ENCODE measurements at places on chromosomes 4 and X.

DNA sequence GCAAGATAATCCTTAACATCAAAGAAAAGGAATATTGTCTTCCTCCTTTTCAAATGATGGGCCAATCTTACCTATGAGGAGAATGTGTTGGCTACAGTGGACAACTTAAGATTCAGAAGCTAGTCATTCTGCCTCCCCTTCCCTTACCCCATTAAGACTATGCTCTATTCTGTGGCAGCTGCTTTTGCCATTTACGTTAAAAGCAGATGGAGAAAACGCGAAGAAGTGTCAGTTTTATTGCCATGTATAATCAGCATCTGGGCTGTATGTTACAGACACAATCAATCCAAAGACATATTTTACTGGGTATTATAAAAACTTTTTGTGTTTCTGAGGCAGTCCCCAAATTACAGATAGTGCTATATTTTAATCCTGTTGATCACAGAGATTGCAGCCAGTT, 196.1 kb upstream of the PACRGL start:
- DNase-seq = no peak

- DNase-seq = no peak
Observed at GRCh38 chrX:152024710-152025109, 50.2 kb upstream of the GABRE start.

- no peak for DNase-seq
Observed at GRCh38 chr4:40003986-40004385, 26.3 kb upstream of the PDS5A start.

DNA sequence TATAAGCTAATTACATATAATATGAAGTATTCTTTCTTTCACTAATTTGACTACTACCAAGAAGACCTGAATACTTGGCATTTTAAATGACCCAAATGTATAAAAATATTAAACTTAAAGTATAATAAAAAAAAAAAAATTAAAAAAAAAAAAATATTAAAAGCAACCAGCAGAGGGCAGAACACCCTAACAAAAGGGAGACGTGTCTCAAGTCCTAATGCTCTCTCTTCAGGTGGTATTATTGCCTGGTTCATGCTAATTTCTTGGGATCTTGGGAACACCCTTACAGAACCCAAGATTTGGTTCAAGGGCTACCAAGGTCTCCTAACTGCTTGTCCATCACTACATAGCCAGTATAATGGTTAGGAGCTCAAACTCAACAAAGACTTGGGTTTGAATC, 754.8 kb downstream of the RAB28 start:
- no peak for DNase-seq

- no peak for DNase-seq
Observed at GRCh38 chrX:6291444-6291843, 62.8 kb upstream of the NLGN4X start.

GRCh38 chr4:85938902-85939301, 421.0 kb downstream of the MAPK10 start:
- no peak for DNase-seq

GRCh38 chrX:102558607-102559006, 40.7 kb upstream of the ARMCX5 start:
- no peak for DNase-seq

- no peak for DNase-seq
Observed at GRCh38 chrX:63270873-63271272, 80.3 kb downstream of the SPIN4 start.

- DNase-seq = no peak
Observed at GRCh38 chrX:130770615-130771014, 132.4 kb downstream of the ENOX2 start.

Data from 8988T (cell line).